ENCODE measurements at places on chromosomes 1 and 21. TPM values are rescaled to one million over a fixed set of nuclear protein-coding genes. Genes with fewer than 3 reads are reported as not detected.
A peak's percentile ranks its signal among the peaks of the same experiment; 100 is the strongest.

DNA sequence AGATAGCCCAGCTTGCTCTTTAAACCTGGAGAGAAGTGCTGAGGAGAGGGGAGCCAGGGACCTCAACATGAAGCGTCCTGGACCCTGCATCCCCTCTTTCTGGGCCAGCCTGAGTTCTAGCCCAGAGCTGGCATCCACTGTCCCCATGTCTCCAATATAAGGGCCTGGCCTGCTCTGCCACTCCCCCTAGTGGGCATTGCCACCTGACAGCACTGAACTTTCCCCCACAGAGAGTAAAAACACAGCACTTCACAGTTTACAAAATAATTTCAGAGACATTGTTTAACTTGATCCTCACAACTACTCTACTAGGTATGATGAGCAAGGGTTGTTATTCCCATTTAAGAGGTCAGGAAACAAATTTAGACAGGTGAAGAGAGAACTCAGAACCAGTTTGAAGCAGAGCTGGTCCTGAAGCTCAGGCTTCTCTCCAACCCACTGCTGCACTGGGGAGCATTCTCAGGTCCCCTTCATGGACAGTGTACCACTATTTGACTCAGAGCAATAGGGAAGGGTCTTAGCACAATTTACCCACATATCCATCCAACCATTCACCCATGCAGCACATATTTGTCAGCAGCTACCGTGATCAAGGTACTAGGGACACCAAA, 151.2 kb downstream of the DMRTA2 start:
- peak; percentile 8 for DNase-seq

GRCh38 chr21:37339552-37339939, 27.0 kb upstream of the DYRK1A start:
- DNase-seq = no peak

DNA sequence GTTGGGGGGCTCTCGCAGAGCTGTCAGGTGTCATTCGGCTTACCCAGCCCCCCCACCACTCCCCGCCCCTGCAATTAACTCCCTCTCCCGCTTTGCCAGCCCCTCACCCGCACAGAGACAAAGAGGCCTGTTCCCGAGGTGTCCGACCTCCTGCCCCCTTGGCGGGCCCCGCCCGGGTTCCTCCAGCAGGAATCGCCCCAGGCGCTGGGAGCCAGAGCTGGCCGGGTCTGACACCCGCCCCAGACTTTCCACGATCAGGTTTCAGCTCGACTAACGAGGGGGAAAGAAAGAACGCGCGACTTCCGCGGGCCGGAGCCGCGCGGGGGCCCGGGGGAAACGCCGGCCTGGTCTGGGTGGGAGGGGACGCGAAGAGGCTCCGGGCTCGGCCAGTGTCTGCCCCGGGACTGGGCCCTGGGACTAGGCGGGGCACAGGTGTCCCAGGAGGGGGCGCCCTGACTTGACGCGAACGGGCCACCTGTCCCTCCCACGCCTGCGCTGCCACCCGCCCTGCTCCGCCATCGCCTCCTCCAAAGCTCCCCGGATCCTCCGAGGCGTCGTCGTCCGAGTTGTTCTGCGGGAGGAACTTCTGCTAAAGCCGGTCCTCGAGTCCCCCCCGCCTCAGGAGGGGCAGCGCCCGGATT, 36.4 kb upstream of the HHAT start:
- DNase-seq = peak; percentile 75

- no peak for DNase-seq
These were observed 25.5 kb downstream of the MT1HL1 start for GRCh38 chr1:236978740-236979139.

GRCh38 chr1:68811806-68812205, 314.9 kb upstream of the DEPDC1 start:
- no peak for DNase-seq

GRCh38 chr21:42760951-42761751, 107.7 kb downstream of the PDE9A start:
- DNase-seq = no peak

DNA sequence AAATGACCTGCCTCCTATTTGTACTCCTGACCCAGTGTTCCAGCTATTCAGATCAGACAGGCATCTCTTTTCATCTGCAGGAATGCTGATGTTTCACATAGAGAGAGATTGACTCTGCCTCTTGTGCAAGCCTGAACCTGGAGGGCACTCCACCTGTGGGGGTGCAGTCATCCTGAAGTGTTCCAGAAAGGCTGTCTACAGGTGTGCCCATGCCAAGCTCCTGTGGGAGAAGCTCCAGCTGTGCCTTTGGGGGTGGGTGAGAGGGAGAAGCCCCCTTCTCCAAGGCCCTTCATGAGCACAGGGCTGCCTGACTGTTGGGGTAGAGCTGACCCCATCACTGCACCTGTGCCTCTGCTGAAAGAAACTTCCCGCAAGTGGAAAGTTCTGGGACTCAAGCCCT, 22.8 kb downstream of the IFI44 start:
- DNase-seq = no peak

SLAMF7 gene
- total RNA-seq = not detected

GRCh38 chr1:118136187-118136941, 48.7 kb downstream of the SPAG17 start:
- peak; percentile 21 for DNase-seq

DNA sequence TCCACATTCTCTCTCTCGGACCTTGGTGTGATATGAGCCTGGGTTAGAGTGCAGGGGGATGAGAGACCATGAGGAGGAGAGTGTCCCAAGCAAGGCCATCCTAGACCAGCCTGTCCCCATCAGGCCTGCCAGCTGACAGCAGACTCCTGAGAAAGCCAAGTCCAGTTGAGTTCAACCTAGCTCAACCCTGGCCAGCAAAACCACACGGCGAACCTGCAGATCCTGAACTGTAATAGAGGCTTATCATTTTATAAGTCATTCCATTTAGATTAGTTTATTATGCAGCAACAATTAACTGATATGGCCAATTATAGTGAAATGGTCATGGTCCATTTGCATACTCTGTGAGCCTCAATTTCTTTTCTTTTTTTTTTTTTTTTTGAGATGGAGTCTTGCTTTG, 36.4 kb upstream of the ARHGEF10L start:
- DNase-seq = no peak

MRPS15 gene
- 15.9 TPM for total RNA-seq

All from frontal cortex (tissue), 4 donors.